ENCODE measurements at places on chromosomes 5 and 9. TPM values are rescaled to one million over a fixed set of nuclear protein-coding genes. Genes with fewer than 3 reads are reported as not detected.

- no peak for DNase-seq
These were observed 142.7 kb downstream of the CACNA1B start for GRCh38 chr9:138020120-138020794.

DNA sequence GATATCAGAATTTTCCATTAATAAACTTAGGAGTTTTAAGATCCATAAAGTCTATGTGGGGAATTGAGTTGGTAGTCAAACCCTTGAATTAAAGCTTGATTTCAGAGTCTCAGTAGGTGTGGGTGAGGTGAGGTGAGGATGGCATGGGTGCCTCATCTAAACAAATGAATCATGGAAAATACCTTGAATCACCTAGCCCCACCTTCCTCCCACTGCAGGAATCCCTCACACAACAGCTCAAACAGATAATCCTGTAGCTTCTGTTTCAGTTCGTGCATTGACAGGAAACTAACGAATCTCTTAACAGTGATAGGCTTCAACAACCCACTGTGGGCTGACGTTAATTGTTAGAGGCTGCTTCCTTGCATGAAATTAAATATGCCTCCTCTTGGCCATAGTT is 185.0 kb downstream of the SREK1 start:
- no peak for DNase-seq

GRCh38 chr9:121328876-121329681 is 41.0 kb downstream of the STOM start:
- DNase-seq, result no peak

DNA sequence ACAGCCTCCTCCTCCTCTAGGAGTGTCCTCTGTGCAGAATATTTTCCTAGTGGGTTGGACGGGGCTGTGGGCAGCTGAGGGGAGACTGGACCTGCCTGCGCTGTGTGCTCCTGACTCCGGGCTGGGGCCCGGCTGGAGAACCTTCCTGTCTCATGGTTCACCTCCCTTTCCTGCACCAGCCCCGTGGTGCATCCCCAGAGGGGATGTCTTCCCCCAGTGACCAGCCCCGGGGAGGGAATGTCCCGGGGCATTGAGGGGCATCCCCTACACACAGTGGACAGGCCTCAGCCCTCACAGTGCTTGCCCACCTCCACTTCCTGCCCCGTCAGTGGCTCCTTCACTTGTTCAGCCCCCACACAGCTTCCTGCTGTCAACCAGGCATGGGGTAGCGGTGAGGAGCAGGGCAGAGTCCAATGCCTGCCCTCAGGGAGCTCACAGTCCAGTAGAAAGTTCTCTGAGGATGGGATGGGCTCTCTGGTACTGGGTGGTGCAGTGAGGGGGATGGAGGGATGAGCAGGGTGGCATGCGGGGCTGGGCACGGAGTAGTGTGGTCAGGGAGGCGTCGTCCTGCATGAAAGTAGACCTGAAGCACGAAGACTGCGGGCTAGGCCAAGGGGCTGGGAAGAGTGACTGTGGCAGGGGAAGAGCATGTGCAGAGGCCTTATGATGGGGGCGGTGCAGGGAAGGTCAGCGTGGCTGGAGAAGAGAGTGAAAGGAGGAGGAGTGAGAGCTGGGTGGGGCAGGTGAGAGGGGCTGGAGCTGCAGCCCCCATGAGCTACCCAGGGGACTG is 52.1 kb upstream of the PITX1 start:
- no peak for DNase-seq

- no peak for DNase-seq
These were observed 410.7 kb downstream of the DTWD2 start for GRCh38 chr5:118577621-118578020.

DNA sequence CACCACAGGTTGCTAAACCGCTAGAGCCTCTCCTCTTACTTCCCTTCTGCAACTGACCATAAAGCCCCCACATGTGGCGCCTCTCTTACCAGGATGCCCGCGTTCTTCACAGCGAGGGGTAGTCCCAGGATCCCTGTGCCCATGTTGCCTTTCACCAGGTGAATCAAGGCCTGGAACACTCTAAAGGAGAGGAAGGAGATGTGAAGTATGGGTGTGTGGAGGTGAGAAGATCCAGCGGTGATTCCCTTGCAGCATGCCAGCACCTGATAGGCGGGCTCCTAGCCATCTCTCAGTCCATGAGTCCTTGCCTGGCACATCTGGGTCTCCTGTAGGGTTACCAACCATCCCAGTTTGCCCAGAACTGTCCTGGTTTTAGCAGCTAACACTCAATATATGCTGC is 3.3 kb downstream of the SLC36A2 start:
- no peak for DNase-seq

MYOZ3 gene
- 0.34 TPM for total RNA-seq

HEMGN gene
- not detected for total RNA-seq

HACD4 gene
- 4.1 TPM for total RNA-seq

SLC1A1 gene
- 14.7 TPM for total RNA-seq

PHYHD1 gene
- not detected for total RNA-seq

All from M059J (cell line).